ENCODE measurements at places on chromosomes 13 and 19. TPM values are rescaled to one million over a fixed set of nuclear protein-coding genes. Genes with fewer than 3 reads are reported as not detected.

DNA sequence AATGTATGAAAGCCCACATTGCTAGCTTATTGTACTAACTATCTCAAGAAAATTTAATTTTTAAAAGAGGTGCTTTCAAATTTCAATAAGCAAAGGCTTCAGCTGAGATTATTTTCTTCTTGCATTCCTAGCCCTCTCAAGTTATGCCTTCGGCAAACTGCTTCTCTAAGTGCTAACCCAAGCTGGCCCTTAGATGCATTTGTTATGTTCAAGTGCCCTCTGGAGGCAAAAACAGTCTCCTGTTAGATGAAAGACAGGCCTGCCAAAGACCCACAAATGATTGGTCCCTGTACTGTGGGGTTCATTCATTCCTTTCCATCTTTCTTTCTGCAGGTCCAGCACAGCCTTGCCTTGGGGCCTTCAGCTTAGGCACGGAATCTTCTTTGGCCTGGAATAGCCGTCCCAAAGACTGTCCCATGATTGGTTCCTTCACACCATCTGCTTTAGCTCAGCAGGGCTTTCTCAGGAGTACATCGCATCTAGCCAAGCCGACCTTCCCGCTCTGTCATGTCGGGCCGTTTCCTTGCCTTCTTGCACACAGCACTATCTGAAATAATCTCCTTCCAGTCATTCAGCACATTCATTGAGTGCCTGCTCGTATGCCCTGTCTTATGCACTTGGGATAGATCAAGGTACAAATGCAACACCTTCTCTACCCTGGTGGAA lies 26.4 kb upstream of the TPTE2 start:
- peak; percentile 58 for DNase-seq

GRCh38 chr19:6501740-6502648 lies at the start of gene TUBB4A:
TUBB4A (minus strand) TSS chr19:6502309; CDS start chr19:6502212, 97 bp downstream.
- DNase-seq, result no peak

CD33 gene
- total RNA-seq, result not detected

CCNE1 gene
- total RNA-seq, result 4.8 TPM

LILRA1 gene
- not detected for total RNA-seq

DNA sequence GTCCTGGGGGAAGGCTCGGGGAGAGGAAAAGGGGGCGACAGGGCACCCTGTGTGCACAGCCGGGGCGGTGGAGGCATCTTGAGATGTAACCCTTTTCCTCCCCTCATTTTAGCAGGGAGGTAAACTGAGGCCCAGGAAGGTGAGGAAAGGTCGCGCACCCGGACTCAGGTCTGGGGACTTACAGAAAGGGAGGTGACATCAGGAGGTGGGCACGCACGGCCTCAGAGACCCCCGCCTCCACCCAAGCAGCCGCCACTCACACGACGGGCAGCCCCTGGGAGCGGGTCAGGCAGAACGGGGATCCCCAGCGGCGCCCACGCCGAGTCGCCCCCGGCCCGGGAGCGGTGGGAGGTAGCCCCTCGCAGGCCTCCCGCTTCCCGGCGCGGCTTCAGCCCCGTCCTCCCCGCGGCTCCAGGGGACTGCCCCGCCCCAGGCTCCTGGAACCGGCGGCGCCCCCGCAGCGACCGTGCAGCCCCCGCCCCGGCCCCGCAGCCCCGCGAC lies 477 bp downstream of the PIP5K1C start:
- no peak for DNase-seq

DNA sequence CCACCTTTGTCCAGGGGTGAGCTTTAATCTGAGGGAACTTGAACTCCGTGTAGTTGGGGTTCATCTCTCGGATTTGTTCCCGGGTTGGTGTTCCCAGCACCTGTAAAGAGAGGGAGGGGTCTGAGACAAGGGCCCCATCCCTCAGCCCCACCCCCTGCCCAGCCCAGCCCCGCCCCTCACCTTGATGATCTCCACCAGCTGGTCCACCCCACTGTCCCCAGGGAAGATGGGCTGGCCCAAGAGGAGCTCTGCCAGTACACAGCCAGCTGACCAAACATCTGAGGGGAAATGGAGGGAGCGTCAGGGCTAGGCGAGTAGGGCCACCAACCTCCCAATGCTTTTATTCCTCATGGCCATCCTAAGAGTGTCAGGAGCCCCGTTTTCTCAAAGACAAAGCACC lies 9.3 kb downstream of the GSK3A start:
- DNase-seq, result no peak

OSCAR gene
- total RNA-seq, result under 0.01 TPM

MISP3 gene
- total RNA-seq, result 0.83 TPM

- DNase-seq, result no peak
Measured at GRCh38 chr19:3073931-3074595, 11.8 kb upstream of the TLE5 start.

LILRA6 gene
- not detected for total RNA-seq
